Lower lobe of right lung (tissue), 2 donors: ENCODE measurements at places on chromosomes 11 and 22. TPM values are rescaled to one million over a fixed set of nuclear protein-coding genes. Genes with fewer than 3 reads are reported as not detected.

The CDCA5 gene
- 2.8 TPM for total RNA-seq

The TREH gene
- total RNA-seq: 0.30 TPM

The GLYATL1 gene
- total RNA-seq: not detected

The EPS8L2 gene
- 156 TPM for total RNA-seq

The ENTHD1 gene
- total RNA-seq: not detected

The MPEG1 gene
- 48.9 TPM for total RNA-seq

The OR2AT4 gene
- not detected for total RNA-seq

The EFCAB6 gene
- total RNA-seq: 5.8 TPM

The NR1H3 gene
- total RNA-seq: 49.2 TPM

The UPK2 gene
- total RNA-seq: not detected

The CHST1 gene
- total RNA-seq: 4.6 TPM

The OR51I1 gene
- total RNA-seq: 0.41 TPM

The UFD1 gene
- total RNA-seq: 36.7 TPM

The OR4D5 gene
- total RNA-seq: not detected

The ARHGAP8 gene
- total RNA-seq: 18.2 TPM

The NAALAD2 gene
- total RNA-seq: 1.6 TPM

The PKDREJ gene
- not detected for total RNA-seq
